Activated CD8-positive, alpha-beta T cell treated with anti-CD3 and anti-CD28 coated beads for 36 hours (primary cell): ENCODE measurements at places on chromosomes 12 and 14. TPM values are rescaled to one million over a fixed set of nuclear protein-coding genes. Genes with fewer than 3 reads are reported as not detected.

GRCh38 chr12:112243255-112244110 lies 118.1 kb downstream of the TRAFD1 start:
- no peak for DNase-seq

GRCh38 chr14:21003788-21004346 lies 4.8 kb downstream of the SLC39A2 start:
- DNase-seq = no peak

The CIT gene
- 43.3 TPM for total RNA-seq

The NPAS3 gene
- not detected for total RNA-seq

DNA sequence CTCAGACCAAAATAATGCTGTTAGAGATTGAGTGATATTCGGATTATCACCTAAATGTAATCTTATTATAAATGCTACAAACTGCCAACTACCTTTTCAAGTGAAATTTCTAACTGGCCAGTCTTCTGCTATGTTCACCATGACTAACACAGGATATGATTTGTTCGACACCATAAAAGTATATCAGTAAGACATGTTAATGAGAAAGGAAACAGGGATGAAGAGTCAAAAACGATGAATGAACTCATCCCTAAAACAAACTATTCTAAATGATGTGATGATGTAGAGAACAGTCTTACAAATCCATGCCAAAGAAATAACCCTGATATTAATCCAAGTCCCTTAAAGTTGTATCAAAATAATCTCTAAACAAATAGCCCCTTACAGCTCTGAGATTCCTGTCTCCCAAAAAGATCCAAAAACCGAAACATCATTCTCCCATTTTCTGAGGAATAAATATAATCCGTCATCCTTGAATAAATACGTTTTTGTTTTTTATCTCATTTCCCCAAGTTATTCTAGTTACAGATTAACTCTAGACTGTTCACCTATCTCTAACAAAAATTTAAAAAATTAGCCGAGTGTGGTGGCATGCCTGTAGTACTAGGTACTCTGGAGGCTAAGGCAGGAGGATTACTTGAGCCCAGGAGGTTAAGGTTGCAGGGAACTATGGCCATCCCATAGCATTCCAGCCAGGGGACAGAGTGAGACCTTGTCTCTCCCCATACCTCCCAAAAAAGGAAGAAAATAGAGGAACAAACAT lies 9.1 kb downstream of the SCAF11 start:
- DNase-seq = no peak

GRCh38 chr14:102279688-102280348 lies 25.1 kb downstream of the MOK start:
- DNase-seq = peak; percentile 12

The EXOC3L4 gene
- not detected for total RNA-seq

DNA sequence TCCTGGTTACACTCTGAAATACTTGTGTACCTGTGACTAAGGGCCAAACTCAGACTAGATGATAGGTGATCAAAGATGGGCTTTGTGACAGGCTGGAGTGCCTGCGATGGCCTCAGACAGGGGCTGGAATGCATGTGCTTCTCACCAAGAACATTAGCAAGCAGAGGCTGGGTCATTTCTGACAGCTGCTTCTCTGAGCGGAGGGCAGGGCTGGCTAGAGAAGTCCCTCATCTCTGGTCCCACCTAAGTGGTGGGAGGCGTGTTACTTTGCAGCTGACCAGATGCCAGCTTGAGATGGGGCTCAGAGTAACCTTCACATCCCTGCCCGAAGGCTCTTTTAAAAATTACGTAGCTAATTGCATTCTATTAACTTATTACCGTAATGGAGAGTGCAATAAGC lies 106.8 kb upstream of the RTL1 start:
- no peak for DNase-seq

GRCh38 chr12:127582074-127582473 lies 684.9 kb upstream of the TMEM132C start:
- DNase-seq = no peak

DNA sequence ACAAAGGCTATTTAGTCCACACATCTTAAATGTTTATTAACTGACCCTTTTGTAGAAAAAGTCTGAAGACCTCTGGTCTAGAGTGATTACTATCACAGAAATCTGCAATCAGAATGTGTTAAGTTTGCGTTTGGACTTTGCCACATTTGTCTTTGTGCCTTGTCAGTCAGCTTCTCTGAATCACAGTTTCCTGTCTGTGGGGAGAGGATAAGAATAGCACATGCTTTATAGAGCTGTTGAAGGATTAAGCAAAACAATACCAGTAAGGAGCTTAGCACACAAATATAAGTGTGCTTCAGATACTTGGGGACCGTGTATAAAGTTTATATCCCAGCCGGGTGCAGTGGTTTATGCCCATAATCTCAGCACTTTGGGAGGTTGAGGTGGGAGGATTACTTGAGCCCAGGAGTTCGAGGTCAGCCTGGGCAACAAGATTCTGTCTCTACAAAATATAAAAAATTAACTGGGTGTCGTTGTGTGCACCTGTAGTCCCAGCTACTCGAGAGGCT lies 63.0 kb upstream of the BTG1 start:
- peak; percentile 39 for DNase-seq

The SLC5A8 gene
- not detected for total RNA-seq

DNA sequence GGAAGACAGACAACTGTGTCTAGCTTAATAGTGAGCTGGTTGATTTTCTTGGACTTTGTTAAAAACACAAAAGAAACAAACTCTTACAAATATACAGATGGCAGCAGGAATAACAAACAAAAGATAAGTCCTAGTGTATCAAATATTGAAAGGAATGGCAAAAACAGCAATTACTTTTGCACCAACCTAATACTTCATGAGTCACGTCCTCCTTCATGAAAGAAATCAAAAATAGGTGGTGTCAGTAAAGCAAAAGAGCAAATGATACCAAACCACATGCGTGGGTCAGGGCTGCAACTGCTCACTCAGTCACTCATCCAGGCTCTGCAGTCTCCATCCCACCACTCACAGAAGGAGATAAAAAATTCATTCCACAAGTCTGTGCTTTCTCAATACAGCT lies 11.8 kb downstream of the ATG14 start:
- DNase-seq = peak; percentile 45

DNA sequence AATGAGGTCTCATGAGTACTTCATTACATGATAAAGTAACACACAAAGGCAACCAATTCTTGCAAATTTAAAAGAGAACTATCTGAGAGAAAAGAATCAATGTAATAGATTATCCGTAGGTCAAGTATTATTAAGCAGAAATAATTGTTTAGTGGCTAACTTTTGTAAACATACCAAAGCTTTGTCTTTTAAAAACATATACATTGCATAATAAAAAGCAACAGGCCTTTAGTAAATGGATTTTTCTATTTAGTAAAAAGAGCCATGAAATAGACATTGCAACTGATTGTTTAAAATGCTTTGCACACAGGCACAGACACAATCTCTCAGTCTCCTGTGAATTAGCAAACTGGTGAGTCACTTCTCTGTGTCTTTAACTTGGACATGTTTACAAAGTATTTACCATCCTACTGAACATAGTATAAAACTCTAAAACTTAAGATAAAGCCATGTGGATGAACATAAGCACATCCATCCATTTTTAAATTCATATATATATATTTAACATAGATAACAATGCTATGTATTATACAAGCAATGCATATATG lies 518.7 kb upstream of the MGAT4C start:
- no peak for DNase-seq
